Posterior cingulate gyrus (tissue), 11 donors: ENCODE measurements at places on chromosomes 1 and 21.

DNA sequence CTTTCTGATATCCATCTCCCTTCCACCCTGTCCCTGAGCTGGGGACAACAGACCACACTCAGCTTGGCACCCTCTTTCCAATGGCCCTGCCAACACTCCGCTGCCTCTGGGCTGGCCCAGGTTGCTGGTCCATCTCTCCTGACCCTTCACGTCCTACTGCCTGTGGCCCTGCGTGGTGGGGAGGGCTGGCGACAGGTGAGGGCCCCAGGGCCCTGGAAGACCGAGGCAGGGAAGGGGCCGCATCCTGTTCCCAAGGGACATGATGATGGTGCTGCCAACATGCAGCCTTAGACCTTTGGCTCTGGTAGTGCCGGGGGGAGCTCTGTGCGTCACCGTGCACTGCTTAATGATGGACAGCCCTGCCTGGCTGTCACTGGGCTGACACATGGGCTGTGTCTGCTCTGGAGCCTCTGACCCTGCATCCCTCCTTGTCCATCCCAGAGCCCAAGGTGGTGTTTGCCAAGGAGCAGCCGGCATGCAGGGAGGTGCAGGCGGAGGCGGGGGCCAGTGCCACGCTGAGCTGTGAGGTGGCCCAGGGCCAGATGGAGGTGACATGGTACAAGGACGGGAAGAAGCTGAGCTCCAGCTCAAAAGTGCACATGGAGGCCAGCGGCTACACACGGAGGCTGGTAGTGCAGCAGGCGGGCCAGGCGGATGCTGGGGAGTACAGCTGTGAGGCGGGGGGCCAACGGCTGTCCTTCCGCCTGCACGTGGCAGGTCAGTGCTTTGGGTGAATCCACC, 65.2 kb downstream of the OBSCN start:
- DNase-seq = no peak

DNA sequence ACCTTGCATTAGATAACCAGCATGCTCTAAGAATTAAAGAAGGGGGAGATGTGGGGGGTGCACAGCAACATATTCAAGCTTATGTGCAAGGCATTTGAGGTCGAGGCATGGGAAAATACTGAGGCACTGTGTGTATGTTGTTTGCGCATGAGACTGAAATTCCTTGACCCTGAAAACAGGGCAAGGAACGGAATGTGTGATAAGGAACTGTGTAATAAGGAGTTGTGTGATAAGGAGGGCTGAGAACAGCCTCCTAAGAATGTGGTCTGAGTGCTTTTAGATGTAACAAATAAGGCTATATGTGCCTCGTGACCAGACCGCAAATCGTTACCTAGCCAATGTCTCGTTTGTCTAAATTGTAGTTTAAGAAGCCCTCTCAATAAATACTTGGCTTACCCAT, 26.5 kb upstream of the ITLN1 start:
- DNase-seq = no peak

- DNase-seq = no peak
These were observed 32.4 kb downstream of the ZBTB17 start for GRCh38 chr1:15943328-15943991.

DNA sequence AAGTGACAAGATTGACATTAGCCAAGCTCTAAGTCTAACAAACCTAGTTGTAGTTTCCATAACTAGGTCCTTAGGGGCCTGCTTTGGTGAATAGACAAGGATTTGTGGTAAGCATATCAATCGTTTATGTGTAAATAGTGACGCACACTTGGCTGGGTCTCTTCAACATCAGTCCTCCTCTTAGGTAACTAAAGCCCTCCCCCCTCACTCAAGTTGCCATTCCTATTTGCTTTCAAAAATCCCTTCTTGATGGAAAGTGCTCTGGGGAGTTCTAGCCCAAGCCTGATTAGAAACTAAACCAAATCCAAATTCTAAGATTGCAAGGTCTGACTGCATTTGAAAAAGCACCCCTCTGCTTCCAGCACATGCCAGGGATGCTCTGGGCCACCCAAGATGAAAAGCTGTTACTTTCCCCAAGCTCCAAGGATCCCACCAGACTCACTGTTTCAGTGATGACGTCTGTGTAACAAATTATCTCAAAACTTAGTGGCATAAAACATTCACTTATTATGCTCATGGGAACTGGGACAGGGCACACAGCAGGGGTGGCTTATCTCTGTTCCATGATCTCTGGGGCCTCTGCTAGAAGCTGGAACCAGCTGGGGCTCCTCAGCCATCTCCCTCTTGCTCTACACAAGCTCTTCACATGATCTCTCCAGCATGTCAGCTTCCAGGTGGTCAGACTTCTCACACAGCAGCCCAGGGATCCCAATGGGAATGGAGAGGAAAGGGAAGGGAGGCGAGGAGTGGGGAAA, 74.1 kb downstream of the RRAGC start:
- DNase-seq = no peak

- DNase-seq = no peak
These were observed 114.6 kb upstream of the NEK7 start for GRCh38 chr1:198042168-198042567.

- no peak for DNase-seq
These were observed 262.3 kb upstream of the SNX7 start for GRCh38 chr1:98399218-98399617.

DNA sequence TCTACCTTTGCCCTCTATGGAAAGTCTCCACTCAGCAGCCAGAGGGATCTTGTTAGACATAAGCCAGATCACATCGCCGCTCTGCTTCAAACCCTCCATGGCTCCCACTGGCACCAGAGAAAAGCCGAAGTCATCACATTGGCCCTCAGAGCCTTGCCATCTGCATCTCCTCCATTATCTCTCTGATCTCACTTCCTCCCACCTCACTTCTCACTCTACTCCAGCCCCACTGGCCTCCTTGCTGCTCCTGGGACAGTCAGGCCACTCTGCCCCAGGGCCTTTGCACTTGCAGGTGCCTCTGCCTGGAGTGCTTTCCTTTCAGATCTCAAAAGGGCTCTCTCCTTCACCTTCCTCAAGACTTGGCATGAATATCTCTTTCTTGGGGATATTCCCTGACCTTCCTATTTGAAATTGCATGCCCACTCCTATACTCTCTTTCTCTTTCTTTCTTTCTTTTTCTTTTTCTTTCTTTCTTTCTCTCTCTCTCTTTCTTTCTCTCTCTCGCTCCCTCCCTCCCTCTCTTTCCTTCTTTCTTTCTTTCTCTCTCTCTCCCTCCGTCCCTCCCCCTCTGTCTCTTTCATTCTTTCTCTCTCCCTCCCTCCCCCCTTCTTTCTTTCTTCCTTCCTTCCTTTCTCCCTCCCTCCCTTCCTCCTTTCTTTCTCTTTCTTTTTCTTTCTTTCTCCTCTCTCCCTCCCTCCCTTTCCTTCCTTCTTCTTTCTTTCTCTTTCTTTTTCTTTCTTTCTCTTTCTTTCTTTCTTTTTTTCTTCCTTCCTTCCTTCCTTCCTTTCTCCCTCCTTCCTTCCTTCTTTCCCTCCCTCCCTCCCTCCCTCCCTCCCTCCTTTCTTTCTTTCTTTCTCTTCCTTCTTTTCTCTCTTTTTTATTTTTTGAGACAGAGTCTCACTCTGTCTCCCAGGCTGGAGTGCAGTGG, 96.0 kb upstream of the CASZ1 start:
- DNase-seq = no peak

DNA sequence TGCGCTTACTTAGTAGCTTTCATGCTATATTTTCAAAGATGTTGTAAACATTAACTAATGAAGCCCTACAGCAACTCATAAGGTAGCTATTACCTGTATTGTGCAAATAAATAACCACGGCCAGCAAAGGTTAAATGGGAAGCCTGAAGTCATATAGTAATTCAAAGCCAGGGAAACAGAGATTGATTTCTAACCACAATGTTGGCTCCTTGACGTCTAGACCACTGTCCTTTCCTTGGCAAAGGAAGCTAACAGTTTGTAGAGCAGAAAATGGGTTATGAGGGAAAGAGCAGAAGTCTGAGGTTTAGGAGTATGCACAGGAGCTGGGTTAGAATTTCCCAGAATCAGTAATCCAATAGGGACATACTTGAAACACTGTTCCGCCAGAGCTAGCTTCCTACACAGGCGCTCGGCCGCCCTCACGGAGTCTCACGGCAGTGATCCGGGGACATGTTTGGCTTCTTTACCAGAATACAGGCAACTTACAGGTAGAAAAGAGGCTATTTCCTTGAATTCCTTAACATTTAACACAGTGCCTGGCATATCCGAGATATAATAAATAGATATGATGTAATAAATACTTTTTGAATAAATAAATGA, 298.8 kb upstream of the LYPLAL1 start:
- no peak for DNase-seq

GRCh38 chr1:91583326-91583755, 82.7 kb downstream of the CDC7 start:
- DNase-seq = no peak

DNA sequence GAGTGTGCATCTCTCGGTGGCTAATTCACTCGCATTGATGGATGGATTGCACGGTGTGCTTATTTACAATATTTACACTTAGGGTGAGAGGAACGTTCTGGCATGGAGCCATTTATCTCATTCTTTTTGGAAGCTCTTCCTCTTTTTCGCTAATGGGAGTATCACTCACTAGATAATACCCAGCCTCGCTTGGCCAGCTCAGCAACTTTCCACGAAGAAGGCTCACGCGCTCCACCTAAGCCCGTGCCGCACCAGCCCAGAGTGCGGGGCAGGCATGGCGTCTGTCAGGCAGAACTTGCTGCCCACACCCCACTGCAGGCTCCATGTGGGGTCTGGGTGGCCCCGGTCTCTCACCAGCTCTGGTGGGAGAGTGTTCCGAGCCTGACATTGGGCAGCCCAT, 484.9 kb downstream of the NPHP4 start:
- no peak for DNase-seq

DNA sequence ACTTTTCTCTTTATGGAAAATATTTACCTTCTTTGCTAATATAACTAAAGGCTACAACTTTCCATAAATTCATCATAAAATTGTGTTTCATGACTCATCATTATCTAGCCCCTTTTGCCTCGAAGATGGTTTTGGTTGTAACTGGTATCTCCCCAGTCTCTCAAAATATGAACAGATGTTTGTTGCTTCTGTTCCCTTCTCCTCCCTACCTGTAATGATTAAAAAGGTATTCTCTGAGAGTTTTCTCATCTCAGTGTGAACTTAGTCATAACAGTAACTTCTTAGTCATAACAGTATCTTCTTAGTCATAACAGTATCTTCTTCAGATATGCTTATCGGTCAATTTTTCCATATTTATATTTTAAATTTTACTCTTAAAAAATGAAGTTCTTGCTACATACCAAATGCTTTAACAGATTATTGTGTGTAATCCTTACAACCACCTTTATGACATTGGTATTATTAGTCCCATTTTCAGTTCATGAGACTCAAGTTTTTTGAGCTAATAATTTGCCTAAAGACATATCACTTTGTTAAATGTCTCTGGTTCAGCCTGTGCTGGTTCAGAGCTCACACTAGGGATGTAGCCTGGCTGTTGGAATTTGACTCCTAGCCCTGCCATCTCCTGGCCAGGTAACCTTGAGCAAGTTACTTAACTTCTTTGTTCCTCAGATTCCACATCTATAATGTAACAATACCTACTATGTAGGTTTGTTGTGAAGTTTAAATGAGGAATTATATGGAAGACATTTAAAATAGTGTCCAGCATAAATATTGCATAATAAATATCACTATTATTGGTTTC, 32.6 kb downstream of the ATP1B1 start:
- DNase-seq = no peak

DNA sequence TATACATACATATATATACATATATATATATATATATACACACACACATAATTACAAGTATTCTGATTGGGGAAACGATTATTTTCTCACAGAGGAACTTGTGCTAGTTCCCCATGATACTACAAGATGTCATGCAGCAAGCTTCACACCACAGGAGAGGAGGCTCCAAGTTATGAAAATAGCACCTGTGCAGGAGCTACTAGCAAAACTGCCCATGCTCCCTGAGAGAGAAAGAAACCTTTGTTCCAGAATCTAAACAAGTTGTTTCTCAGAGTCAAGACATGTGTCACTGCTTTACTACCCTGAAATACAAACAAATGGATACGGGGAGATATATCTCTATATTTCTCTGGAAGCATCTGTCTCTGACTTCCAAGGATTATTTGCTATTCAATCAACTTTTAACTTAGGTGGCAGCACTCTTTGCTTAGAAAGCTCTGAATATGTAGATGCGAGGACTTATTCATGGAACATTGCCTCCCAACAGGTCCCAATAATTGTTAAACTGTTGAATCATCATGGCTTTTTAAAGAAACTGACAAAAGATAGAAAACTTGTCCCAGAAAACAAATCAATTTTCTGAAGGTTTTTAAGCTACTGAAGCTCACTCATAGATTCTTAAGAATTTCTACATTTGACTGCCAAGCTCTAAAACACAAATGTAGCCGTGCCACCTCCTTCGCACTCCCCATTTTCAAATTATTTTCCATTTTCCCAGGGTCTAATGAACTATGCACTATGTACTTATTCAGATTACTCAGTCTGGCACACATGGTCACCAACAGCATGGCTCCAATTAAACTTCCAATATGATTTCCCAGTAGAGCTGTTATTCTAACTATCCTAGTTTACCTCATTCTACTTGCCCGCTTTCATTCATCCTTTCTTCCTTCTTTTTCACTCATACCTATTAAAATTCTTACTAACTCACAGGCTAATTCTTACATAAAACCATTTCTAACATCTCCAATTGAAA, 929.1 kb downstream of the LTN1 start:
- no peak for DNase-seq

- no peak for DNase-seq
These were observed 115.1 kb downstream of the PLPP3 start for GRCh38 chr1:56464294-56464693.

- DNase-seq = no peak
These were observed 44.8 kb upstream of the CCDC27 start for GRCh38 chr1:3707298-3707938.

DNA sequence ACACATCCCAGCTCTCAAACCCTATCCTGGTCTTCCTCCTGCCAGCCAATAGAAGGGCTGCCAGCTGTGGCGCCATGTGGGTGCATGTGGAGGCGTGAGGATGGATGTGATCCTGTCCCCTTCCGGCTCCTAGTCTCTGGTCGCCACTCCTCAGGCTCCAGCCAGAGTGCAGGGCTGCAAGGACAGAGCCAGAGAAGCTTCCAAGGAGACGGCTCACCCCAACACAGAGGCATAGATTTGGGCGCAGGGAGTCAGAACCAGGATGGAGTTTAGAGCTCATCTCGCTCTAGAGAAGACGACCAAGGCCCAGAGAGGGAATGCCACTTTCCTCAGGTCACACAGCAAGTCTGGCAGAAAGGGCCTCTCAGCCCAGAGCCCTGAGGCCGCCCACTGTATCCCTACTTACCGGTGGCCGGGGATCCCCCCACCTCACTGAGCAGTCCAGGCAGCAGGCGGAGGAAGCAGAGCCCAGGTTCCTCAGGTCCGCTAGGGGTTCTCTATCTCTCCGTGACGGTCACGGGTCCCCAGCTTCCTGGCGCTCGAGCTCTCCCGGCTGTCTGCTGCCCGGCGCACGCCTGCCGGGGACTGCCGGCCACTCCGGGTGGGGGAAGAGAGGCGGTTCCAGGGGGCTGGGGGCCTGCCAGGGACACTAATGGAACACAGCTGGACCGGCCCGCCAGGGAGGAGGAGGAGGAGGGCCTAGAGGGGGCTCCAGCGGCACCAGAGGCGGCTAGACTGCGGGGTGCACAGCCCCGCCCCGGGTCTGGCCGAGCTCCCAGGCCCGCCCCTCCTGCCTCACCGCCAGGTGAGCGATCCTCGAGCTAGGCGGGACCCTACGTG, at the start of gene COL16A1:
COL16A1 (minus strand) TSS at position 587 of the 840 bp plus-strand sequence. CDS start 1,824 bp downstream, outside the sequence.
- peak; percentile 67 for DNase-seq
